T-helper 2 cell (primary cell): ENCODE measurements at places on chromosomes 11 and 22.
A peak's percentile ranks its signal among the peaks of the same experiment; 100 is the strongest.

DNA sequence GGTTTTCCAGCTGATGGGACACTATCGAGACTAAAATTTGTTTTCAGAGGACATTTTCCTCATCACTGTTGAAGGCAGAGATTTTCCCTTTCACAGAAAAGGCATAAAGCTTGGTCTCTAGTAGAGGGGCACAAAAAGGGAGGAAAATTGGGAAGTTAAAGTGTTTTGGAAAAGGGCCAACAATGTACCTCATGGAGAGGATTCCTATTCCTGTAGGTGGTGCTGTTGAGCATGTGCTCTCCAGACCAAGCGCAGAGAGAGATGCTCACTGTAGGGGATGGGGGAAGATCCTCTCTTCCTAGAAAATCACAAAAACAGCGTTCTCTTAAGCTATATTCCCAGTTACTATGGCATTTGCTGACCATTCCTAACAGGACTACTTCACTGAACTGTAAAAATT is 44.9 kb downstream of the OR4C46 start:
- no peak for DNase-seq

DNA sequence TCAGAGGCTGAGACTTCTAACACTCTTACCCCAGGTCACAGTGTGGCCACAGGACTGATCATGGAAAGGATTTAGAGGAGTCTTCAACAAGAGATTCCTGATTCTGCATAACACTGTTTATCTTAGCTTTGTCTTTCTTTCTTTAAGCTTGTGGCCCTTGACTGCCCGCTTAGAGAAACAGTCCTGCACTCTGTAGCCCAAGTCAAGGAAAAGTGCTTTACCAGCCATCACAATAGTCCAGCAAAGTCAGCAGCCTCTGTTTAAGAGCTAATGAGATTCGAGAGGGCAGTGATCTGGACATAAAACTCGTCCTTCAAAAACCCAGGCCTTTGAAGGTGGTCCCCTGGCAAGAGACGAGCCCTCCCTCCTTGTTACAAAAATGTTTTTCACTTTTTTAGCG is 30.0 kb downstream of the PRDM10 start:
- DNase-seq: no peak

DNA sequence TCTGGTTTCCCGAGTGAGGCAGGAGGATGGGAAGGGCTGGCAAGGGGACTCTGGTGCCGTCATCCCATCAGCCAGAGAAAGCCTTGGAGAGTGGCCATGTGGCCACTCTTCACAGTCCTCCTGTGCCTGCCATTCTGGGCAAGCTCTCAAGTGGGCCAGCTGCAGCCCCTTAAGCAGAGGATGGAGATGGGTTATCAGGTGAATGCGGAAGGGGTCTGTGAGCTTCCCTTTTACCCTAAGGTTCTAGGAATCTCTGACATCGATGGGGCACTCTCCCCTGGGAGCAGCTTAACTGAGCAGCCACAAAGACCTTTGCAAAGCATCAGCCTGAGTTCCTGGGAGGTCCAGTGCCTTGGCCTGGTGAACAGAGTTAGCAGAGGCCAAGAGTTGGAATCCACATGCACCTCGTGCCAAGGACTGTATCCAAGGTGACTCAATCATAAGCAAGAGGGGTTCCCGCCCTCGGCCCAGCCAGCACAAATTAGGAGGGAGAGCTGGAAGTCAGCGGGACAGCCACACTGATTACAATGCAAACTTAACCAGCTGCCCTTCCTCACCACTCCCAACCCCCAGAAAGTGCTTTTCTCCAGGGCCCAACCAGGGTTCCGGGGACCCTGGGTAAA is 193.6 kb downstream of the BUD13 start:
- DNase-seq: no peak

GRCh38 chr22:17896586-17896985 is 122.3 kb upstream of the BID start:
- DNase-seq: no peak

GRCh38 chr22:20206709-20207215 is 55.9 kb upstream of the CCDC188 start:
- no peak for DNase-seq

GRCh38 chr11:65960824-65961266 is 689 bp upstream of the SART1 start:
- DNase-seq: no peak

- no peak for DNase-seq
Measured at GRCh38 chr22:41976961-41977566, 7.8 kb downstream of the SEPTIN3 start.

GRCh38 chr11:2587132-2587930 is 112.5 kb downstream of the KCNQ1OT1 start:
- DNase-seq: peak; percentile 8

DNA sequence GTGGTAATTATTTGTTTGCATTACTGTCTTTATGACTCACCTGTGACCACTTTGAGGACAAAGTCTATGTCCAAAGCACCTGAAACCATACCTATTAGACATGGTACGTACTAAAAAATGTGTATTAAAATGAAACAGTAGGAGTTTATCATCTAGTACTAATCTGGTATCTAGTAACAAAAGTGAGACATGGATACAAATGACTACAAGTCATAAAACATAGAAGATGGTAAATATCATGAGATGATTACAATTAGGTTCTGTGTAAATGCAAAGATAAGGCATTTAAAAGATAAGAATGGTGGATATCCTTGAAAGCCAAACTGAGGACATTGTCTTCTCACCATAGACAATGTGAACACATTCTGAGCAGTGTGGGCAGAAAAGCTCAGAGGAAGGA is 113.5 kb upstream of the GUCY1A2 start:
- DNase-seq: no peak

GRCh38 chr11:132171031-132171430 is 800.6 kb downstream of the NTM start:
- no peak for DNase-seq

GRCh38 chr11:43508511-43508918 is 149.8 kb downstream of the TTC17 start:
- peak; percentile 52 for DNase-seq

- no peak for DNase-seq
Measured at GRCh38 chr11:30365793-30366517, 43.1 kb downstream of the ARL14EP start.

GRCh38 chr22:29062286-29062821 is 723 bp upstream of the C22orf31 start:
- DNase-seq: no peak

DNA sequence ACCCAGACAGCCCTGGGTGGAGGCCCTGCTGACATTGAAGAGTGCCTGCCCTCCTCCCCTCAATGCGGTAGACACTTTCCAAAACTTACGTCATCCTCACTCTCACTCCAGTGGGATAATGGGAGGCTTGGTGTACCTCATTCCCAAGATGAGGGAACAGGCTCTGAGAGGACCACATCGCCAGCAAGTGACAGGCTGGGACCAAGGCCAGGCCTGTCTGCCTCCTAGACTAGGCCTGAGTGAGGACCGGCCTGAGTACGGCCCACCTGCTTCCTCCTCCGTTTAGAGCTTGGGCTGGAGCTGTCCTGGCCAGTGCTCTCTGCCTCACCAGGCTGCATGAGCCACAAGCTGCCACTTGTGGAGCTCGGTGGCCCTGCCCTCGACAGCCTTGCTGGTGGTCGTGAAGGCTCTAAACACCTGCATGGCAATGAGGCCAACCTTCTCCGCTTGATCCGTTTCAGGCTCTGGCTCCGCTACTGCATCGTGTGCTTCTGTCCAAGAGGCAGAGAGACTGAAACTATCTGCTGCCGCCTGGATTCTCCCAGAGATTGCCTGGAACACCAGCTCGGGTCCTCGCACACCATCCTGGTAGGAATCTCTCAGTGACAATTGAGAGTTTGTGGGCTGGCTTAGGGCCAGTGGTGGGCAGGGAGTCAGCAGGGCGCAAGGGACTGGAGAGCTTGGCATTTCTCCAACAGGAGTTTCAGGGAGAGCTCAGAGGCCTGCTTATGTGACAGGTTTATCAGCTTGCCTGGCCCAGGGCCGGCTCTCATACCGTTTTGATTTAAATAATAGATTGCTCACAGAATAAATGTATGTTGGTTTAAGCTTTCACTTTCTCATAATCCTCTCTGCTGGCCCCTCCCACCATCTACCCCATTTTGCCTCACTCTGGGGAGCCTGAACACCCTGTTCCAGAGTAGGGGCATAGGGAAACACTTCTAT is 9.4 kb downstream of the LRRC75B start:
- no peak for DNase-seq

- DNase-seq: no peak
Measured at GRCh38 chr11:109658190-109658589, 236.2 kb downstream of the C11orf87 start.
